Islet precursor cell (in vitro differentiated cells): ENCODE measurements at places on chromosomes 7 and 10.
A peak's percentile ranks its signal among the peaks of the same experiment; 100 is the strongest.

DNA sequence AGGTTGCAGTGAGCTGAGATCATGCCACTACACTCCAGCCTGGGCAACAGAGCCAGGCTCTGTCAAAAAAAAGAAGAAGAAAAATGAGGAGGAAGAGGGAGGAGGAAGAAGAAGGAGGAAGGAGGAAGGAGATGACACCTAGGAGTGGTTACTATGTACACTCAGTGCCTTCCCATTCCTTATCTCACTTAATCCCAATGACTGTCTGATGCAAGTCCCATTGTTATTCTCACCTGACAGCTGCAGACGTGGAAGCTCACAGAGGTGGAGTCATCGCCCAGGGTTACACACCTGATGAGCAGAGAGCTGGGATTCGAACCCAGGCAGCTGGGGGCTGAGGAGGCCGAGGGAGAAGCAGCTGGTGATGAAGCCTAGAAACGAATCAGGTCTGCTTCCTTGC lies 258.8 kb downstream of the SNX10 start:
- no peak for DNase-seq

DNA sequence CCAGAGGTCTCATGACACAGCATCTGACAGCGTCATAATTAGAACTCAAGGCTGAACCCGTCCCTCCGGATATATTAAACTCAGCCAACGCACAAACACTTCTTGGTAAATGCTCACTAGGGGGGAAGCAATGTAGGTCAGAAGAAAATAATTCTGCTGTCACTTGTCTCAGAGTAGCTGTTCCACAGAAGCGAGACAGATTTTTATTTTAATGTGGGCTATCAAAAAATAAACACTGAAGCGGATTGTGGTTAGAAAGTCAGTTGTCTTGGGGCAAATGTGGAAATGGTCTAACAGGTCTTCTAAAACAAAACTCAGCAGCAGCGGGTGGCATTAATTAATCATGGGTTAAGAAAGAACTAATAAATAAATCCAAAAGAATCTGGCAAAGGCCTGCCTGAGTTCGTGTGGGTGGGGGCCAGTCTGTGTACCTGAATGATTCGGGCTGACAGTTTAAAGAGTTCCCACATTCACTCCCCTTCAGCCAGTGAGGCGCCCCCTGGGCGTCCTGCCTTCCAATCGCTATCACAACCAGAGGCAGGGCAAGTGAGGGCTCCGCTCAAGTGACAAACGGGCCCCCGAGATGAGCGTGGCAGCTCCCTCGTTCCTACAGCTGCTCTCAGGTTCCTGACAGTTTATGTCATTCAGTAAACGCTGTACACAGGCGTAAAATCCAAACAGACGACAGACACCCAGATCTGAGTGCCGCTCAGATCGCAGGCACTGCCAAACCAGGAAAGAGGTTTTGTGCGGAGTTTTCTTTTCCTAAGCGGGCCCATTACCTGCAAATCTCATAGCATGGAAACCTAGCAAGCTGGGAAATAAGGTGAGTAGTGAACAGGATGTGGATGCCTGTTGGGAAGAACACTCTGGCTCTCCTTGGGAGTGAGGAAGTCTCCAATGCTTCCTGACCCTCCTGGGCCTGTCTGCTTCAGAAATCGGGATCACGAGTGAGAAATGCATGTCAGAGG lies 52.9 kb downstream of the NRAP start:
- peak; percentile 57 for DNase-seq

- no peak for DNase-seq
These were observed 41.9 kb upstream of the TNKS2 start for GRCh38 chr10:91756286-91756685.

- DNase-seq, result no peak
These were observed 7.1 kb downstream of the CPVL start for GRCh38 chr7:29139191-29139590.

- DNase-seq, result no peak
These were observed 38.3 kb downstream of the AHCYL2 start for GRCh38 chr7:129263168-129263567.

DNA sequence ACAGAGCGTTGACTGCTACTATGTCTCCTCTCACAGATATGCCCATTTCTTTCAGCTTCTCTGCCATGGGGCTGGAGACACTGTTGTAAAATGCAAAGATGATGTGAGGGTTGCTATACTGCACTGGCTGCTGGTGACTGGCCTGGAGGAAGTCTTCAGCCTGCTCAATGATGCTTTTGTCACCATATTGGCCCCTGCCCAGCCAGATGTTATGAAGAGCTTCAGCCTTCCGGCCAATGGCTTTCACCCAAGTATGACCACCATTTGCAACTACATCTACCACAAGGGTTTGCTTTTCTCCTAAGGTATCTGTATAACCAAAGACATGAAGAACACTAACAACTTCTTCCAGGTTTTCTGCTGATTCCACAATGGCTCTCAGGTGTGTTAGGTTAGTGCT lies 1.6 kb downstream of the C7orf25 start:
- DNase-seq, result no peak

DNA sequence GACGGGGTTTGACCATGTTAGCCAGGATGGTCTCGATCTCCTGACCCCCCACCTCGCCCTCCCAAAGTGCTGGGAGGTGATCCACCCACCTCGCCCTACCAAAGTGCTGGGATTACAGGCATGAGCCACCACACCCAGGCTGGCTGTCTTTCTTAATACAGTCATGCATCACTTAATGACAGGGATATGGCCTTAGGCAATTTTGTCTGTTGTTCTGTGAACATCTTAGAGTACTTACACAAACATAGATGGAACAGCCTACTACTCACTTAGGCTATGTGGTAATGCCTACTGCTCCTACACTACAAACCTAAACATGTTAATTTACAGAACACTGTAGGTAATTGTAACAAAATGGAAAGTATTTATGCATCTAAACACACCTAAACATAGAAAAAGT lies 106.6 kb upstream of the KCNMA1 start:
- DNase-seq, result no peak

DNA sequence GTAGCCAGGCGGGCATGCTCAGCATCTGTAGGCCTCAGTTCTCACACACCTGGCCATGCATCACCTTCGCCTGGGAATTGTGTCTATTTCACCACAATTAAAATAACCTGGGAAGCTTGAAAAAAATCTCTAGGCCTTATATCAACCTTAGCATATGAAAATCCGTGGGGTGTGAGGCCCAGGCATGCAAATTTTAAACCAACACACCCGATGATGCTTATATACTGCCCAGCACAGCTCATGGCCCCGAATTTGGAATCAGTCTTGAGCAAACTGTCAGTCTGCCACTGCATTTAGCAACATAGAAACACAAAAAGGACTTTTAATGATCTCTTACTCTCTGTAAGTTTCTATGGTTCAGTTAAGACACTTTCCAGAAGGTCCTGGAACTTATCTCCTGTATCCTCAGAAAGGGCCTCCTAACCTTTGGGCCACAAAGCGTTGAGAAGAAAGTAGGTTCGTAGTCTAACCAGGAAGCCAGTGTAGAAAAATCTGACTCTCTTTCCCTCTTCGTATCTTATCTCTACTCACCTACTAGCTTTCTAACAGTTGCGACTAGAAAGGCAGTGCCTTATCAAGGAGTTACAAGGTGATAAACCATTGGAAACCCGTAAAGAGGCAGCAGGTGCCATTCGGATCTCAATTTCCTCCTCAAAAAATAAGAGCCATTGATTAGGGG lies 12.0 kb upstream of the DMBT1 start:
- DNase-seq, result no peak

- DNase-seq, result peak; percentile 49
These were observed 40.1 kb downstream of the TACR2 start for GRCh38 chr10:69376662-69377061.

GRCh38 chr10:71059054-71059818 lies 153.1 kb upstream of the UNC5B start:
- DNase-seq, result no peak

GRCh38 chr10:107442035-107442505 lies 277.6 kb upstream of the SORCS1 start:
- DNase-seq, result no peak

- no peak for DNase-seq
These were observed 102.1 kb downstream of the OSBPL3 start for GRCh38 chr7:24877790-24878311.

DNA sequence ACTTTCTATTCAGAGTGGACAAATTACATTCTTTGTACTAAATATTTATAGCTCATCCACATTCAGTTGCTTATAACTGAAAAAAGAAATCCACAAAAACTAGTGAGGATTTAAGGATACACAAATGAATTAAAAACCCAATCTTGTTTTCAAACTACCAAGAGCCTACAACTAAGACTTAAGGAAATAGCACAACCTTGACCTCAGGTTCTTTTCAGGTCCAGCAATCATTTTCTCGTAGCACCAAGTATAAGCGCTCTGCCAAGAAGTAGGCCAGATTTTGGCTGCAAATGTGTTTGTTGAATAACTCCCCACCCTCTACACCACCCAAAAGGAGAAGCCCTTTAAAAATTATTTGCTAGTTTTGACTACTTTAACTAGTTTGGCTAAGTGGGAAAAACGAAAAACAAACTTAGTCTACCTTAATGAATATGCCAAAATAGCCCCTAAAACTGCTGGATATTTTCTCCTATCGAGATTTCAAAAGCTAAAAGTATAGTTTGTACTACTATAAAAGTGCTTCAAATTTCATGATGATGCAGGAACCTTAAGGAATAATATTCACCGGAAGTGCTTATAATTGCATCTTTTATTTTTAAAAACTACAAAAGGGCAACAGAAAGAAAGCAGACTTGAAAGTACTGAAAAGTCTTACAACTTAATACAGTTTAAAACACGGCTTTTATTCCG lies 2.7 kb upstream of the KMT2E start:
- no peak for DNase-seq

DNA sequence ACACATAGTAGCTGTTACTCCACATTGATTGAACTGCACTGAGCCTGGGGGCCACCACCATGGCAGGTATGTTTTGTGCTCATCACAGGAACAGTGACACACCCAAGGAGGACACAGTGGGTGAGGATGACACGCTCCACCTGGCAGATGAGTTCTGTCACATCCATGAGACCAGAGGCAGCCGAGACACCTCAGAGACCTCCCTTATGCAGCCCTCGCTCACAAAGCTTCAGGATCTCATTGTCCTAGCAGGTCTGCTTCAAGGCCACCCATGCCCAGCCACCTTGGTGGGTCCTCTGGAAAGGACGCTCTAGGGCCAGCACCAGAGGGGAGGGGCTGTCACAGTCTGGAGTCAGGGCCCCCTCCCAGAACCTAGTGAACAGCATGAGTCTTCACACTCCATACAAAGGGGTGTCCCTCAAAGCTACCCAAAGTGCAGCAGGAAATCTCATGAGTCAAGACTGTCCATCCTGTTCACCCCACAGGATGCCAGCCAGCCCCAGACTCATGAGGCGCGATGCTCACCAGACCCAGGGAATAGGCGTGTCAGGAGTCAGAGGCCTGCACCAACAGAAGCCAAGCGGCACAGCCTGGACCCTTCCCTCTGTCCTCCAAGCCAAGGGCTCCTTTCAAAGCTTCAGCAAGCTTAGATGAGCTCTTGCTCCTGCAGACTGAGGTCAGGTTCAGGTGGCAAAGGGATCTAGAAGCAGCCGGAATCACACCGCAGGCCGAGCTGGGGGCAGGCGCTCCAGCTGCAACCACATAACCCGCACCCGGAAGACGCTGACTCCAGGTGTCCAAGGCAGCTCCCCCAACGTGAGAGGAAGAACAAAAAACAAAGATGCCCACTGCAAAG lies 9.6 kb downstream of the FAM53B start:
- peak; percentile 51 for DNase-seq

- no peak for DNase-seq
These were observed 114.8 kb upstream of the WAC start for GRCh38 chr10:28418069-28418468.

DNA sequence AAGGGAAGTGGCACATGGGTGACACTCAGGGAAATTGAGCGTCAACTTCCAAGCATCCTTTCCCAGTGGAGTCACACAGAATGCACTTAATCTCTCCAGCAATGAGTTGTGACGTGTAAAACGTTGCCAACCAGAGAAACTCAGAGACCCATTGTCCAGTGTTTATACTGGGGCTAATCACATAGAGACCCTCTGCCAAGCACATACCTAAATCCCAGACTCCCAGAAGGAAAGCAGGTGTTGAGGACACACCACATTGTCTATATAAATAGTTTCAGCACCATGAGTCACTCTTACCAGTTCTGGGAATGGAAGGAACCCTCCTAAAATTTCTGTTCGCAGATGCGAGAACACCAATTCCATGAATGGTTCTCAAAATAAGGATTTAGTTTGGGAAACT lies 76.4 kb upstream of the BET1 start:
- no peak for DNase-seq

DNA sequence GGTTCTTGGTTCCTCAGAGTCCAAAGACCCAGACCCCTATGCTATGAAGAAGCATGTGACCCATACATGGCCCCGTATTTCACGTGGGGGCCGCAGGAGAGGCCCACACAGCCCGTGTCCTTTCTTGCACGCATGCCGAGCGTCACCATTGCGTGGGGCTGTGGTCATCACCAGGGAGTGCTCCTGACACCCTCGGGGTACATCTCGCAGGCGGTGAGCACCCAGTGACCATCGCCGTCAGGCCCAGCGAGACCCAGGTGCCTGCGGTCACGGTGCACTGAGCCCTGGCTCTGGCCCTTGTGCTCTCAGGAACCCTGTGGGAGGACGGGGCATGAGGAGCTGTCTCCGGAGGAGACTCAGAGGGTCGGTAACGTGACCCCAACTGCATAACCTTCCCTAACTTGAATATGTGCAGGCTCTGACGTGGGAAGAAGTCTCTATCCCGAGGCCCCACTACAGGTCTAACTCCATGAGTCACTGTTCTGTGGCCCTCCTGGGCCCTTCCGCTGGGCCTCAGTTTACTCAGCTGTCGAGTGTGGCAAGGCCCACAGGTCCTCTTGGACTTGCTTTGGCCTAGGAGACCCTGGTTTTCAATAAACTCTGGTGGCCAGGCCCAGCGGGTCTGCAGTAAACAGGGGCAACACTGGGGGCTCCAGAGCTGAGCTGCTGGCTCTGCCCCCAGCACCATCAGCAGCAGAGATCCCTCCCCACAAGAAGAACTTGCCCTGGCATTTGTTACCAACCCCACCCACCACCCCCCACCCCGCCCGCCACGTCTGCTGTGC lies 503.9 kb downstream of the PTPRN2 start:
- DNase-seq, result no peak

DNA sequence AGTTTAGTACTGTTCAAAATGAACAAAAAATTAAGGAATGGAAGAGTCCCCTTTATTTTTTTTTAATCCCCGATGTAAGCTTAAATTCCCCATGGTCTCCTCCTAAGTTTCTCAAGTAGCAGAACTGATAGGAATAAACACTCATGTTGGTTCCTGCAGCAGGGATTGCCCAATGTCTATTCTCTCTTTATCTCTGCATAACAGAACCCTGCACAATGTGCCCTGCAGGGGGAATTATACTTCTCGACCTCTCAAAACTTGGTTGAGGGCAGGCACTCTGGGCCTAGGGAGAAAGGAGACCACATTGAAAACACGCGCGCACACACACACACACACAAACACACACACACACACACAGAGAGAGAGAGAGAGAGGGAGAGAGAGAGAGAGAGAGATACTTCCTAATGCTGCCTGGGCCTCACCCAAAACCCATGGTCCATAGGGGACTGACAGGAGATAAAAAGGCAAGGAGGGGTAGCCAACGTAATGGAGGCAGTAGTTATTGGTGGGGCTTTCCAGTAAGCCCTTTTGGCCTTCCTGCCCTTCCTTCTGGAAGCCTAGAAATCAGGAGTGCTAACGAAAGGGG lies 22.7 kb downstream of the JAZF1 start:
- DNase-seq, result no peak

GRCh38 chr10:19882621-19883020 lies 66.4 kb downstream of the PLXDC2 start:
- no peak for DNase-seq
